Hepatic stellate cell (primary cell): ENCODE measurements at places on chromosomes 5 and 9.

DNA sequence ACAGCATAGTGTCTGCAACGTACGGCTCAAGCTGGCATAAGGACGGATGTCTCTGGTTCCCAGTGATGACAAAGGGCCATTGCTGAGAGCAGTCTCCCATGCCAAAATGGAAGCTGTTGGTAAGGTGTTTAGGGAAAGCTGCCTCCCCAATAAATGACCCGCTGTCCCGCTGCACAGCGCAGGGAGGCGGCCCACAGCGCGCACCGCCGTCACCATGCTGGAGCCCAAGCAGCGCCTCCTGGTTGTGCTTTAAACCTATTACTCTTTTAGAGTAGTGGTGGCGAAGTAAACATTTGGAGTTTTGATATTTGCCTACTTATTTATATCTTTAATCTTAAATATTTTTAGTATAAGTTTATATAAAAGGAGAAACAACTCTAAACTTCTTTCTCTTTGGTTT lies 70.4 kb upstream of the C5orf63 start:
- DNase-seq, result no peak

DNA sequence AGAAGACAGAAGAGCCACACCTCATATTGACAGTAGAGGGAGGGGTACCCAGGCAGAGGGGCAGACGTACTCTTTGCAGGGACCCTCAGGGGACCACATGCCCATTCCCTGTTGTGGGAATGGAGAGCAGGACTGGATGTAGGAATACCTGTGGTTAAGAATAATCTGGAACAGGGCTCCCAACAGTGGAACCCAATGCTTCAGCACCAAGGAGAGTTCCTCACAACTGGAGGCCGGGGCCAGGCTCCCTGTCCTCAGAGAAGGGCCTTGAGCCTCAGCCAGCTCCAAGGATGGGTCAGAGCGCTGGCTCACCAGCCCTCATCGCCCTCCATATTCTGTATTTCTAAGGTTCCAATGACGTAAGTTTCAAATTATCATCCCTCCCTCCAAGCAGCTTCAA lies 7.4 kb upstream of the SHC3 start:
- no peak for DNase-seq

GRCh38 chr5:169923988-169924387 lies 56.3 kb downstream of the INSYN2B start:
- DNase-seq, result no peak

DNA sequence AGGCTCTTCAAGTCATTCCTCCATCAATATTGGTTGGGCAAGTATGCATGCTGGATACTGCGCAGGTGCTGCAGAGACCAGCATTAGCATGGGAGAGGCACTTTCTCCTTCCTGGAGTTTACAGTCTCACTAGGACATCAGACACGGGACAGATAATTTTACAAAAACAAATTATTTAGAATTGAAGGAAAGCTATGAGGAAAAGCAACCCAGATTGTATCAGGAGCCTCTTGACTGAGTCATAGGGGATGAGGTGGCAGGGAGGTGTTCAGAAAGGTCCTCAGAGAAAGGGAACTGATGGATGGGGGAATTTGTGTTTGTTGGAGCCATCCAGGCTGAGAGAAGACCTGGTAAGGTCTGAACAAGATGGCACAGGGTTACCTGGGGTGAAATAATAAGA lies 24.5 kb upstream of the RAB14 start:
- DNase-seq, result peak; percentile 29

DNA sequence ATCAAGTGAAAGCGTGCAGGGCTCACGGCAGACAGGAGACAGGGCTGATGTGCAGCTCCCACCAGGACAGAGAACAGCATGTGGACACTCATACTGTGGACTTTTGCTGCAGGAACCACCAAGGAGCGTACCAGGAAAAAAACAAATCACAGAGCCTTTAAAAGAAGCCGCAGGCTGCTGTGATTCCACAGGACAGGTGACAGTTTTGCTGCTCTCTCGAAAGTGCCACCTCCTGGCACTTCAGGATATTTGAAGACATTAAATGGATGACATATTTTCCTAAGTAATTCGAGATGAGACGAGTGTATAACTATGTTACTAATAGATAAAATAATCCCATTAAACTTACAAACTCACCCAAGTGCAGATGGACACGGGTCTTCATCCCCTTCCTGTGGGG lies 29.3 kb downstream of the ZDHHC11 start:
- DNase-seq, result no peak

DNA sequence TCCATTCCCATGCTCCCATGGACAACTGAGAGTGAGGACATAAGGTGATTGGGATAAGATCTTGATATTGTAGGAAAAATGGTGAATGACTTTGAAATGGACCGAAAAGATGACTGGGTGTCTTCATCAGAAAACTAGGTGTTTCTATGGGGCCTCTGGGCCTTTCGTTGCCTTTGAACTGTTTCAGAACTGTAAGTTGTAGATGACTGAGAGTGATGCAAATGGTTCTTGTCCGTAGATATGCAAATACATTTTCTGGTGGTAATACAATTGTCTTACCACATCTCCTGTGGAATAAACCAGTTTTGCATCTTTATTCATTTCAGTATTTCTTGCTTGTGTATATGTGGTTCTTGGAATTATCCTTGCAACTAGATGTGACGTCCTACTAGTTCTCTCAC lies 16.0 kb upstream of the TEX48 start:
- DNase-seq, result no peak

GRCh38 chr5:132556763-132557477 lies at the start of gene RAD50:
Gene RAD50 (plus strand): TSS chr5:132556977. CDS start chr5:132557325, 348 bp downstream.
- peak; percentile 89 for DNase-seq
